CD4-positive, alpha-beta T cell treated with Interleukin-2 at 100 ng/mL for 4 hours (primary cell): ENCODE measurements at places on chromosomes 1 and 21.

DNA sequence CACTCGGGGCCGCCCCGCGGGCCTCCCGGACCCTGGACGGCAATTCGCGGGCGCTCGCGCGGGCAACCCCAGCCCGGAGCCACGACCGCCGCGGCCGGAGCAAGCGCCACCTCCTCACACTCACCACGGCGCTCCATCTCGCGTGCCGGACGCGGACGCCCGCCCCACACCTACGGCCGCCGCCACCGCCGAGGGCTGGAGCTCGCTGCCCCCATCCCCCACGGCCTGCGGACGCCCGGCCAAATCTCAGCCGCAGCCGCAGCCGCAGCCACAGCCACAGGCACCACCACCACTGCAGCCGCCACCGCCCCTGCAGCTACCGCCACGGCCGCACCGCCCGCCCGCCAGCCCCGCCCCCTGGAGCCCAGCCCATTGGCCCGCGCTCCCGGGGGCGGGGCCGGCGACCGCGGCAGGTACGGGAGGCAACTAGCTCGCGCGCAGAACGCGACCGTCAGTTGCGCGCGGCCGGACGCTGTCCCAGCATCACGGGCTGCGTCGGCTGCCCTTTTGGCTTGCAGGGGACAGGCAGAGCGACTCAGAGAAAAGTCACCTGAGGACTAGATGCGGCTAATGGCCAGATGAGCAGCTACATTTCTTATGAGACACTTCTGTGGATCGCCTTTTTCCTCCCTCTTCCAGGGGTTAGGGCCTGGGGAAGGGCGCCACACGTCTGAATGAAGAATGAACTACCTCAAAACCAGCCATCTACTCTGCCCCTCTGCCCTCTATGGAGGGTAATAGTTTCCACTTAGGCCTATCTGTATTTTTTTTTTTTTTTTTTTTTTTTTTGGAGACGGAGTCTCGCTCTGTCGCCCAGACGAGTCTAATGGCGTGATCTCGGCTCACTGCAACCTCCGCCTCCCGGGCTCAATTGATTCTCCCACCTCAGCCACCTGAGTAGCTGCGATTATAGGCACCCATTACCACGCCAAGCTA, at the start of gene ARHGAP29:
Gene ARHGAP29, minus strand, starts transcription at position 294 of the 936 bp plus-strand sequence. CDS start 5,973 bp downstream, outside the sequence.
- DNase-seq, result peak; percentile 6

DNA sequence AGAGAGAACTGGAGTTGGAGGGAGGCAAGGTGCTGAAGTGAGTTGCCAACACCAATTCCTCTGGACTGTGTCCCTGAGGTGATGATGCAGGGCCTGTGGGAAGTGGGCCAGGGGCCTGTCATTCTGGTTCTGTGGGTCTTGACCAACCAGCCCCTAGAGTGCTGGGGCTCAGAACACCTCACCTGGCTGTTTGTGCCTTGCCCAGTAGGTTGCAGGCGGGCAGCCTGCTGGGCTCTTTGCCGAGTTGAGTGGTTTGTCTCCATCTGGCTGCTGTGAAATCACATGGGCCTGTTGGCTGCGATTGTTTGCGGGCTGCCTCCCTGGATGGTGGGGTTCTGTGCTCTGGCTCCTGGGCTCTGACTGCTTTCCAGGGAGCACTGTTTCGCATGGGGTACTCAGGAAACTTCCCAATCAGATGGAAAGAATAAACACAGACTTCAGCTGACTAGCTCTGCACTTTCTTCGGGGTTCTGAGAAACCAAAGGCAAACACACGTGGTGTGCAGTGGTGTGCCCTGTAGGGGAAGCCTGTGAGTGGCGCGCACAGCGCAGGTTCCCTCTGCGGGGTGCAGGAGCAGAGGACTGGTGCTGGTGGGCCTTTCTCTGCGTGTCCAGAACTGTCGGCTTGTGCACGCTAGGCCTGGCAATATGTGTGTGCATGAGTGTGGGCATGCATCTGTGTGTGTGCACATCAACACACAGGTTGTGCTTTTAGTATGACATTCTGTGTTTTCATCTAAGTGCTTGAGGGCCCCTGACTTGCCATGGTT, 95.1 kb downstream of the RHOU start:
- DNase-seq, result no peak

DNA sequence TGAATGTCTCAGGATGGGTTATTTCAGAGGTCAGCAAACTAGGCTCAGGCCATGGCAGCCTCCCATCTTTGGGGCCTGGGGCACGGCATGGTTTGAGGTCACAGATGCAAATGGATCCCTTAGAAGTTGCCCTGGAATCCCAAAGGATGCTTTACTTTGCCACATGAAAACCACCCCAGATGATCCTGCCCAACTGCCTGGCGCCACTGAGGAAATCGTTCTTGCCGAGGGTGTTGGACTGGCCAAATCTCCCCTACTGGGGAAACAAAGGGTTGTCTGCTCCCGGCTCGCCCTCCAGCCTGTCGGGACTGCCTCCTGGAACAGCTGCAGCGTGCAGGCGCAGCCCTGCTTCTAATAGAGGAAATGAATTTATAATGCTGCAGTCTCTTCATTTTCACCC, 173.0 kb upstream of the LMO4 start:
- DNase-seq, result no peak

DNA sequence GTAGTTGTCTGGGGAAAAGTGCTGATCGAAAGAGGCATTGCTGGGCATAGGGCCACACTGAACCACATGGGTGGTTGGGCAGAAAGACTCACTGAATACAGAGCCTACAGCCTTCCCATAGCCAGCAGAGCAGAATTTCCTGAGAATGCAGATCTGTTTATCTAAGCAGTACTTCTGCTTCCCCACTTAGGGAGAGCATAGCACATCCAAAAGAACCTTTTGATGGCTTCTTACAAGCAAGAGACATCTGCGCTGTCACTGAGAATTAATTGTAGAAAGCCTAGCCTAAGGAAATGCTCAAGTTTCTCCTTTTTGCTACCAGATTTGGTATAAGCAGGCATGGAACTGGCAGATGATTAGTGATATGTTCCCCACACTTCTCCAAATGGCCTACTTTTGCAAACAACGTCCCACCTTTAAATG, 13.0 kb upstream of the KLHDC8A start:
- DNase-seq, result no peak

DNA sequence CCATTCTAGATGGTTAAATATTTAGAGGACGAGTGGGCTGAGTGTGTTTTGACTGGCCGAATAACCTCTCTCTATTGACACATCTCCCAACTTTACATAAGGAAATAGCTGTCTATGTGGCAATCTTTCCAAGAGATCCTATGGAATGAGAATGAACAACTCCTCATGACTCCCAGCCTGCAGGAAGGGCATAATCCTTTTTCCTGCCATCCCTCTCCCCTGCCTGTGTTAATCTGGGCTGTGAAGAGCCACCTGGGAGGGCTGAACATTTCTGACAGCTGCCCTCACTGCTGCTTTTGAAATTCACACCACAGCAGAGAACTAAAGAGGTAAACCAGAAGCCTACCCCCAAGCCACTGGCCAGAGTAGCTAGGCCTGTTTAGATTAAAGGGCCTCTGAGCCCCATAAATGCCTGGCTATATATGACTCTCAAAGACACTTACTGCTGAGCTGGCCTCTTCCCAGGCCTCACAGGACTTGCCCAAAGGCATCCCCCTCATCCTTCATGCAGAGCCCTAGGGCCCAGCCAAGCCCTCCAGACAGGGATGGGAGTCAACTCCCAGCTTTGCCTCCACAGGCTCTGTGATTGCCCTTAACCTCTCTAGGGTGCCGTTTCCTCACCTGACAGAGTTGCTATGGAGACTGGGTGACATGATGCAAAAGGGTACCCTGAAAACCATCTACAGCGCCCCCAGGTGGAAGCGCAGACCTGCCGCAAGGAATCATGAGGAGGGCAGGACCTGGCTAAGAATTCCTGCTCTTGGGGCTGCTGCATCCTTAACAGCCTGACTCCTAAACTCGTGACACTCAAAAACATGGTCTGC, 42.0 kb upstream of the LDLRAP1 start:
- DNase-seq, result no peak

DNA sequence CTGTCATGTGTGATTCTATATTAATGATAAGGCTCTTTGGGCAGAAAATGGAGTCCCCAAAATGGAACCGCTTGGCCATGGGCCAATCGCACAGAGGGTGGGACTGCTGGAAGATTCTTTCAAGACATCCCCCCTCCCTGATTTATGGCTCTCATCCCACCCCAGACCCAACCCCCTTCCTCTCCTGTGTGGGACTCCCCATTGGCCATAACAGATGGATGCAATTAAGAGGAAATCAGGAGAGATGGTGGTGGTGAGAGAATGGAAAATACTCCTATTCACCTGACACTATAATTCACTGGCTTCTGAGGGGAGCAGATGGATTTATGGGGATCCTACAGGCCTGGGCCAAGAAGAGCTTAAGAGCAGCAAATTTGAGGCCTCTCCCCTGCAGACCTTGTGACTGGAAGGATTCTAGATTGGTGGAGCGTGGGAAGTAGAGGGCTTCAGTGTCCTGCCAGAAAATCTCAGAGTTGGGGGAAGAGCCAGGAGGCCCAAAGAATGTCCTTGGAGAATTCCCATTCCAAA, 1.7 kb downstream of the IGFN1 start:
- no peak for DNase-seq

DNA sequence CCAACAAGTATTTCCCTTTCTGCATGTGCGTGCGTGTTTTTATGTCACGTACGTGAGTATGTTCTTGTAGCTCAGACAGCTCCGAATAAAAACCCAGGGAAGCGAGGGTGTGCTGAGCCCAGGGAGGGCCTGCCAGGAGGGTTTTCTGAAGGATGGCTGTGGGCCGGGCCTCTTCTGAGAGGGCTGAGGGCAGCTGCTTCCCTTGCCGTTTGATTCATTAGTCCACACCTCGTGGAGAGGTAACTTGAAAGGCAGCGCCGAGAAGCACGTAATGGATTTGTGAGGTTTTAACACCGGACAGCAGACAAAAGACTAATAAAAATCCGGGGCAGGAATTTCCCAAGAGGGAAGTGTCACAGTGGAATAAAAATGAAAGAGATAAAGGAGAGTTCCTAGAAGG, 29.5 kb downstream of the CD247 start:
- no peak for DNase-seq

GRCh38 chr1:12656575-12656974, 12.7 kb downstream of the AADACL4 start:
- DNase-seq, result no peak

- DNase-seq, result no peak
Measured at GRCh38 chr1:18764362-18764761, 95.1 kb downstream of the TAS1R2 start.

GRCh38 chr21:42565886-42566523, 52.4 kb downstream of the SLC37A1 start:
- no peak for DNase-seq

DNA sequence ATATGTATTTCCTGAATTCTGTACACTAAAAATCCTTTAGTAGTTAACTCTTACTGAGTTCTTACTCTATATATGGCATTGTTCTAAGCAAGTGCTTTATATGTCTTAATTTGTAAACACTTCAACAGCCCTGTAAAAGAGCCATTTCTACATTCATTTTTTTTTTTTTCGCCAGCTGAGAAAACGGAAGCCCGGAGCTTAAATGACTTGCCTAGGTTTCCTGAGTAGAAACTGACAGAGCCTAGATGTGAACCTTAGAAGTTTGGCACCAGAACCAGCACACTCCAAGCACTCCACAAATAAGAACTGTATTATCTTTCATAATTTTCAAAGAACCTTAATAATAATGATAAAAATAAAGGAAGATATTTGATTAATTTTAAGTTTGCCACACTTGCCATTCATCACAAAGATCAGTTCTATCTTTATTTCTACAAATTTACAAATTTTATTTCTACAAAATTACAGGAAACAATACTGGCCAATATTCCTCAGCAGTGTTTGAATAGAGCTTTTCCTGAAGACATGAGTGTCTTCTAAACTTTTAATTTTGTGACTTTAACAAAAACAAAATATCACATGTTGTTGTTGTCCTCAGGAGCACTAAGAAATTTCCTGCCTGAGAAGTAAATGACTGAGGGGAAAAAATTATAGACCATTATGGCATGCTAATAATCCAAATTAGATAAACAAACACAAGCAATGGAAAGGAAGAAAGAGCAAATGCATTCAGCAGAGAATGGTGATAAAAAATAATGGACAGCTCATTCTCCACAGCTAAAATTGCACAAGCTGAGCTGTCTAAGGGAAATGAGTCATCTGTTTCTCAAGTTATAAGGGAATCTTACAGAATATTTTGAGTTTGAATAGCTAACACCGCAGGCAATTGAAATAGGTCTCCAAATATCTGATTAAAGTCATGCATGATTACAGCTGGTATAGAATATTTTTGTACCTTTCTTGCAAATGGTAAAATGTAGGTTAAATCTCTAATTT, 71.2 kb downstream of the DPYD start:
- peak; percentile 2 for DNase-seq

GRCh38 chr1:198560161-198560560, 19.7 kb upstream of the ATP6V1G3 start:
- no peak for DNase-seq

- DNase-seq, result peak; percentile 47
Measured at GRCh38 chr1:20322825-20323612, 32.3 kb downstream of the VWA5B1 start.

DNA sequence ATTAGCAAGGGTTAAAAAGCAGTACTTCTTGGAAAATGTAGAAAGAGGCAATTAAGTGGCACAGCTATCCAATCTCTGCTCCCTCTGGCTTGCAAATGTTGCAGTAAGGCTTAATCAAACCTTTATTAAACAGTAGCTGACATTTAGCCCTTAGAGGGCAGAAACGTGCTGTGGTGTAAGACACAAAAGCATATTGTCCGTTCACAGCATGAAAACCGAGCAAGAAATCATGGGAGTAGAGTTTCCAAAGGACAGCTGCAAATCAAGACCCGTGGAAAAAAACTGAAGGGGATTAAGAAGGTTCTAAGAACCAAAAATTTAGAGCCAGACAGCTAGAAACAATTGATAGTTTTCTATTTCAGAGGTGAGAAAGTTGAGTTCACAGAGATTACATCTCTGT, 13.1 kb downstream of the ZP4 start:
- no peak for DNase-seq

DNA sequence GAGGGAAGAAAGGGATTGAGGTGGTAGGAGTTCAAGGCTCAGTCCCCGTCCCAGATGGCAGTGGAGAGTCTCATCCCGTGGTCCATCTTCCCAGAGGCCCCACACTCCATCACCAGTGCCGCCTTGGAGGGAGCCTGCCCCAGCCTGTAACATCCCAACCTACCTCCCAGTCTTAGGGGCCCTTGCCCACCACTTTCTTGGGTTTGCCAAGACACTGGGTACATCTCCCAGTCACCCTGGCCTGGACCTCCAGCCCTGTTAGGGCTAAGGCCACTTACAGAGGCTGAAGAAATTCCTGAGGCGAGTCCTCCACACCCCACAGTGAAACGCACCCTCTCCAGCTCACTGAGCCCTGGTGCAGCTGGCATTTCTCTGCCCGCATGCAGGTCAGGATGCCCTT, 3.3 kb downstream of the TMEM200B start:
- DNase-seq, result no peak
